ENCODE measurements at places on chromosomes 7 and 10.

GRCh38 chr10:4270116-4270515, 485.1 kb upstream of the KLF6 start:
- DNase-seq: peak; percentile 87

- DNase-seq: no peak
These were observed 609.4 kb upstream of the C7orf33 start for GRCh38 chr7:147980826-147981813.

DNA sequence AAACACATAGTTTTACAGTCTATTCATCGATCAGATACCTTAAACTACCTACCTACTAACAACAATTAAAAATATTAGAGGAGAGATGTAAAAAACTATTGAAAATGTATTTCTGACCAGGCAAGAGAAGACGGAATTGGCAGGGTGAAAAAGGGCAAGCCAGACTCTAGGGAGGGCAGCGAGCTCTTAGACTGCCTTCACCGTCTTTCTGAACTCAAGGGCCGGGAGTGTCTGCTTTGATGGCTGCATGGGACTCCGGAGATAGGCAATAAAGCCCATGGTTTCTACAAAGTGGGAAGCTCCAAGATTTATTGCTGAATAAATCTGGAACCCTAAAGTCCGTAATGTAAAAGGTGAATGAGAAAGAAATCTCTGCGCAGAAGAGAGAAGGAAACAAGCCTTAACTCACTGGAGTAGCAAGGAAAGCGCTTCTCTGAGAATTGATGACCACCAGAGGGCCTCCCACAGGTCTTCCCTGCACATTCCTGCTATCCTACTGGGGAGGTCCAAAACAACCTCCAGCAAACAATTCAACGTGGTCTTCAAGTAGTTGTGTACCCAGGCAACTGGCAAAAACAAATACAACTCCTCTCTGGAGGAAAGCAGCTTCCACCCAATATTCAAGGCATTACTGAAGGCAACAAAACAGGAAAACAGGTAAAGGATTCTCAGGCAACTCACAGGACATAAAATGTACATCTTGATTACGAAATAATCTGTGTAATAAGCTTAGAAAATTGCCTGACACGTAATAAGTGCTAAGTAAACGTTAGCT, 181.3 kb downstream of the SDK1 start:
- DNase-seq: peak; percentile 41

DNA sequence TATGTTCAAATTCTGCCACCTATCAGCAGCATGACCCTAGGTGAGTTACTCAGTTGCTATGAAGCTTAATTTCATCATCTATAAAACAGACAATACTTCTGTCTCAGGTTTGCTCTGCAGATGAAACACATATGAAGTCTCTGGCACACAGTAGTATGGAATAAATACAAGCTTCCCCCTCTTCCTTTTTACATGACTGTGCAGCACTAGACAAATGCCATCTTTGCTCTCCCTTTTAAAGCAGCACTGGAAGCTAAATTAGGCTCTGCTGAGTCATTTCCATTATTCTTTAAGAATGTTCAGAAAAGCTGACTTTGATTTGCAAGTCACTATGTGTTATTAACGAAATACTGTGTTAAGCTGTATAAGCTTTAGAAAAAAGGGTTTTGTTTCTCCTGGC, 40.7 kb upstream of the ANAPC16 start:
- peak; percentile 53 for DNase-seq
